Kidney (tissue), 22 donors: ENCODE measurements at places on chromosomes 13 and 19. TPM values are rescaled to one million over a fixed set of nuclear protein-coding genes. Genes with fewer than 3 reads are reported as not detected.

DNA sequence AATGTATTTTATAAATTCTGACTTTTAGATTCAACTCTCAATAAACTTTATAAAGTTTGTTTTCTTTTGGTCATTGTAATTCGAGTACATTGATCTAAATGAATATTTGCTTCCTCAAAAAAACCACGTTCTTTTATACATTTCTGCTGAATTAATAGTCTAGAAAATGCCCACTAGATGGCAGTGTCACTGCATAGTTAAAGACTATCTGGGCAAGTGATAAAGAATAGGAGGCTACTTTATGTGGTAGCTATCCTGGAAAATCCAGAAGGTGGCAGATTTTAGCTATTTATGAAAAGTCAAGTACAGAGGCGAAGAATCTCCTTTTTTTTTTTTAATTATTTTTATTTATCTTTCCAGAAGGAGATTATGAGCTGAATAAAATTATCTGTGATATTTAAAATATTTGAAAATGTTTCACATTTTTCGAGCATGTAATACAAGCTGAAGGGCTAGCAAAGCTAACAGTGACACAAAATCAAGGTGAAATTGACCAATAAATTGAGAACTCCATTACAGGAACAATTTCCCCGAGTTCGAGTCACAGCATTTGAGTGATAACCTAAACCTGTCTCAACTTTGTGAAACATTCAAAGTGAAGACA is 221.8 kb downstream of the OLFM4 start:
- H3K4me3 ChIP-seq, result no peak overlapping the region
- peak; percentile 37 for DNase-seq
- H3K36me3 ChIP-seq, result no peaks in the 10 kb centered on the region
- H3K27ac ChIP-seq, result no peak overlapping the region
- H3K27me3 ChIP-seq, result no peaks in the 10 kb centered on the region
- no peaks in the 10 kb centered on the region for H3K4me1 ChIP-seq

DNA sequence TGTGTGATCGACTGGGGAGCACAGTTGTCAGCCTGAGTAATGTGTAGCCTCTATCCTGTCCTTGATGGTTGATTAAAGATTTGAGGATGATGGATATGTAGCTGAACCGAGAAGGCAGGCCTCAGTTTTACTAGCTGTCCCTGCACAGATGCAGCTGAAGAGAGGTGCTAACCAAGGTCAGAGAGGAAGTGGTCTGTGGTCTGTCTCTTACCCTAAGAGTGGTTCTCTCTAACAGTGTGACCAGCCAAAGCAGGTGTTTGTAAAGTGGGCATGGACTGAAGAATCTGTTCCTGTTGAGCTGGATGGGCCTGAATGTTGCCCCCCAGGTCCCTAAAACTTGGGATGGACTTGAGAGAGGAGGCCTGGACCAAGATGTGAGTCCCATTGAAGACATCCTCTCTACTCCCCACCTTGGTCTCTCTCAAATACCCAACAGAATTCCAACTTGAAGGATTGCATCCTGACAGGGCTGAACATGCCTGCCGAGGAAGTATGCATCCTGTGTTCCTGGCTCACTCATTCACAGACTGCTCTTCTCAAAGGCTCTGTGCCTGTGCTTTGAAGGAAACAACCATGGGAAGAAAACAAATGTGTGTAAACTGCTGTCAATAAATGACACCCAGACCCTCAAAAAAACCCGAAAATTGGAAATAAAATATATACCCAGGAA is 223.8 kb downstream of the MAB21L1 start:
- H3K27me3 ChIP-seq, result no peaks in the 10 kb centered on the region
- H3K4me1 ChIP-seq, result no peaks in the 10 kb centered on the region
- peaks cover 2% of the 10 kb centered on the region for H3K36me3 ChIP-seq
- H3K27ac ChIP-seq, result no peak overlapping the region

DNA sequence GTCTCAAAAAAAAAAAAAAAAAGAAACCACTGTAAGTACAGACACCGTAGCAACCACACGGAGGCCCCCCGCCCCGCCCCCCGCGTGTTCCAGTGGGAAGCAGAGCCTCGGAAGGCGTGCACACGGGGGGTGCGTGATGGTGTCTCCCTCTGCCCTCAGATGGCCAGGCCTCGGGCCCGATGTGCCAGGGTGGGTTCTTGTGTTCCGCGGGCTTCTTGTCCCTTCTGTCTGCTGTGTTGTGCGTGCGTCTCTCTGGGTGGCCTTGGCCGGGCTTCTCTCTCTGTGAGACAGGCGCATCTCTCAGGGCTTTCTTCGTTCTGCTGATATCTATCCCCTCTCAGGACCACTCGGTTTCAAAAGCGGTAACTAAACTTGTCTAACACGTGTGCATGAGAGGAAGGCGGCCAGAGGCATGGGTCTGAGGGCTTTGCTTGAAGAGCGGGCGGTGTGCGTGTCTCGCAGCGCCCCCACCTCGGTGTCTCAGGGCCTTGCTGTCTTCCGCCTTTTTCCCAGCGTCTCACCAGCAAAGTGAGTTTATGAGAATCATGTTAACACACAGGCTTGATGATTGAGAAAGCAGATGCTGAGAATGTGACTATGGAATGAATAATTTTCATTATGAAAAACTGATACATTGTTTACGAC is 12.6 kb downstream of the ATP11A start:
- no peaks in the 10 kb centered on the region for H3K27me3 ChIP-seq
- no peaks in the 10 kb centered on the region for H3K36me3 ChIP-seq
- H3K4me1 ChIP-seq, result no peaks in the 10 kb centered on the region
- no peak overlapping the region for H3K27ac ChIP-seq
- no peak overlapping the region for H3K4me3 ChIP-seq

- no peak for DNase-seq
- no peaks in the 10 kb centered on the region for H3K36me3 ChIP-seq
- H3K4me3 ChIP-seq, result no peak overlapping the region
- H3K4me1 ChIP-seq, result no peaks in the 10 kb centered on the region
- no peaks in the 10 kb centered on the region for H3K27me3 ChIP-seq
- H3K27ac ChIP-seq, result no peak overlapping the region
Measured at GRCh38 chr13:54614726-54615125, 1586.1 kb downstream of the OLFM4 start.

Gene ZNF667
- 2.9 TPM for polyA plus RNA-seq

DNA sequence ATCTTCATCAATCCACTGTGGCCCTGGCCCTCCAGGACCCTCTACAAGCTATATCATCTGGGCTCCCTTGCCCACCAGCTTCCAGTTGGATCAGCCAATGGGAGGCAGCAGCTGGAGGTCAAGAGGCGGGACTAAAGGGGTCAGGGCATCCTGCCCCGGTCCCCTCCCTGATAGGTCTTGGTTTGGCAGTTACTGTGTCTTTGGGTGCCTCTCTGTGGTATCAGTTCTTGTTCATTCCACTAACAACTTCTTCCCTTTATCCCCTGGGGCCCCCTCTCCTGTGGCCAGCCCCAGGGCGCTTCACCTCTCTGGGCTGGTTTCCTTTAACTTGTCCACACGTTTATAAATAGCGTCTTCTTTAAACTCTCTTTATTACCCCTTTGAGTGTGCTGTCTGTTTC is 83.6 kb downstream of the DCT start:
- no peaks in the 10 kb centered on the region for H3K36me3 ChIP-seq
- H3K27me3 ChIP-seq, result no peaks in the 10 kb centered on the region

GRCh38 chr13:103898481-103898880 is 832.3 kb upstream of the SLC10A2 start:
- no peaks in the 10 kb centered on the region for H3K4me1 ChIP-seq
- H3K27me3 ChIP-seq, result no peaks in the 10 kb centered on the region
- H3K36me3 ChIP-seq, result no peaks in the 10 kb centered on the region
- H3K4me3 ChIP-seq, result no peak overlapping the region
- DNase-seq, result no peak
- H3K27ac ChIP-seq, result no peak overlapping the region

Gene TGFBR3L
- 1.5 TPM for polyA plus RNA-seq

DNA sequence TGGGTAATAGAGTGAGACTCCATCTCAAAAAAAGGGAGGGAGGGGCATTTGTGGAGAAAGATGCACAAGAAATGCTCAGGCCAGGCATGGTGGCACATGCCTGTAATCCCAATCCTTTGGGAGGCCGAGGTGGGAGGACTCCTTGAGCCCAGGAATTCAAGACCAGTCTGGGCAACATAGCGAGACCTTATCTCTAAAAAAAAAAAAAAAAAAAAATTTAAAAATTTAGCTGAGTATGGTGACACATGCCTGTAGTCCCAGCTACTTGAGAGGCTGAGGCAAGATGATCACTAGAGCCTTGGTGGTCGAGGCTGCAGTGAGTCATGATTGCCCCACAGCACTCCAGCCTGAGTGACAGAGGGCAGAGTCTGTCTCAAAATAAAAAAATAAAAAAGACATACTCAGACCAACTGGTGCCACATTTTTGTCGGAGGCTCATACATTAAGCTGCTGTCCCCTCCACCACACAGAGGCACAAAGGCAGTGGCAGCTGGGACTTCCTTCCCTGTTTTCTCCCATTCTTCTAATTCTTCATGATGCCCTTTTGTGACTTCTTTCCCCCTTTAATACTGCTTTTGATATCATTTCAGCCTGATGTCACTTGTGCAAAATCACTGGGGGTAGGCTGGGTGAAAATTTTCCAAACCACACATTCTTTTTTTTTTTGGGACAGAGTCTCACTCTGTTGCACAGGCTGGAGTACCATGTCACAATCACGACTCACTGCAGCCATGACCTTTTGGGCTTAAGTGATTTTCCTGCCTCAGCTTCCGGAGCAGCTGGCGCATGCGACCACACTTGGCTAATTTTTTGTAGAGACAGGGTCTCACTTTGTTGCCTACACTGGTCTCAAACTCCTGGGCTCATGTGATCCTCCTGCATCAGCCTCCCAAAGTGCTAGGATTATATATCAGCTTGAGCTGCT is 26.8 kb upstream of the CXCL17 start:
- H3K27ac ChIP-seq, result no peak overlapping the region
- H3K27me3 ChIP-seq, result no peaks in the 10 kb centered on the region
- no peaks in the 10 kb centered on the region for H3K36me3 ChIP-seq
- no peaks in the 10 kb centered on the region for H3K4me1 ChIP-seq

Gene CFD
- polyA plus RNA-seq, result 4.6 TPM

GRCh38 chr13:76387566-76387965 is 498.6 kb downstream of the KCTD12 start:
- no peak for DNase-seq
- H3K4me3 ChIP-seq, result no peak overlapping the region
- no peak overlapping the region for H3K27ac ChIP-seq

- no peak overlapping the region for H3K27ac ChIP-seq
- H3K4me1 ChIP-seq, result peaks cover 12% of the 10 kb centered on the region
- no peak for DNase-seq
- H3K27me3 ChIP-seq, result no peaks in the 10 kb centered on the region
- H3K4me3 ChIP-seq, result no peak overlapping the region
Measured at GRCh38 chr19:32349724-32350470, 4.5 kb downstream of the ZNF507 start.

DNA sequence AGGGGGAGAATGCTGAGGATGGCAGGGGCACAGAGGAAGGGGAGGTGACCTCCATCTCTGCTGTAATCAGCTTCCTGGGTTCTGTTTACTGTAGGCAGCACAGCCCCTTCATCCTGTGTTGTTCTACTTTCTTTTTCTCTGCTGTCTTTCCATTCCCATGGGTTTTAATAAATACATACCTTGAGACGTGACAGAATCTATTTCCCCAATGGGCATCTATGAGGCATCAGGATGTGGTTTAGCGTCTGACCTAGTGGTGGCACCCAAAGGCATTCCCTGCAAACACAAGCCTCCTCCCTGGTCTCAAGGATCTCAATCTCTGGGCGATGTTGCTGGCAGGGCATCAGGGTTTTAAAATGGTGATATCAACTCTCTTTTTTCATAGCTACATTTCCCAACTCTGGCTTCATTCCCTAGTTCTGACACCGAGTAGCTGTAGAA is 60.8 kb downstream of the ALOX5AP start:
- H3K27ac ChIP-seq, result no peak overlapping the region
- no peaks in the 10 kb centered on the region for H3K27me3 ChIP-seq
- no peak for DNase-seq
- H3K36me3 ChIP-seq, result no peaks in the 10 kb centered on the region
- H3K4me3 ChIP-seq, result no peak overlapping the region
- peaks cover 7% of the 10 kb centered on the region for H3K4me1 ChIP-seq

Gene CYP2B6
- 10.0 TPM for polyA plus RNA-seq

Gene PSG3
- not detected for polyA plus RNA-seq

- H3K4me1 ChIP-seq, result peaks cover 5% of the 10 kb centered on the region
- no peak for DNase-seq
- H3K36me3 ChIP-seq, result no peaks in the 10 kb centered on the region
- no peak overlapping the region for H3K27ac ChIP-seq
Measured at GRCh38 chr19:16336571-16336970, 11.9 kb downstream of the KLF2 start.

Gene ZSCAN18
- 73.2 TPM for polyA plus RNA-seq

Gene TNFSF13B
- polyA plus RNA-seq, result 1.1 TPM

DNA sequence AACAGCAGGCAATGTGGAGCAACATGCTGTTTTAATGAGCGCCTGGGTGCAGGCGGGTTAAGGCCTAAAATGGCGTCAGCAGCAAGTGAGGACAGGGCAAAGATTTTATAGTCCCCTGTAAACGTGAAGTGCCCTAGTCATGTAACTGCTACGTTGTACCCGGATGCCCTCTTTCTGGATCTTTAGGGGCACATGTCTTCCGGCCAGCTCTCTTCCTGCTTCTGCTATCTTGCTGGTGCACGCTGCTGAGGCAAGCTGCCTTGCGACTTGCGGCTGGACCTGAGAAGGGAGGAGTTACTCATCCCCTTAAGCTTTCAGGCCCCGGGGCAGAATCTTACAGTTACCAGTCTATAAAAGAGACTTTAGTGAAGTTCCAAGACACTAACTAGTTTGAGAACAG is 303.6 kb upstream of the DACH1 start:
- no peak overlapping the region for H3K4me3 ChIP-seq
- no peaks in the 10 kb centered on the region for H3K27me3 ChIP-seq
- H3K4me1 ChIP-seq, result no peaks in the 10 kb centered on the region
- H3K27ac ChIP-seq, result no peak overlapping the region
- no peaks in the 10 kb centered on the region for H3K36me3 ChIP-seq
- no peak for DNase-seq

Gene CNFN
- polyA plus RNA-seq, result 4.9 TPM

GRCh38 chr13:29937841-29938240 is 87.4 kb upstream of the UBL3 start:
- H3K36me3 ChIP-seq, result no peaks in the 10 kb centered on the region
- H3K27ac ChIP-seq, result no peak overlapping the region
- no peaks in the 10 kb centered on the region for H3K27me3 ChIP-seq
- DNase-seq, result no peak

- H3K27me3 ChIP-seq, result no peaks in the 10 kb centered on the region
- no peaks in the 10 kb centered on the region for H3K36me3 ChIP-seq
- no peak overlapping the region for H3K4me3 ChIP-seq
- H3K4me1 ChIP-seq, result peaks cover 25% of the 10 kb centered on the region
- peak overlapping the region; percentile 74 for H3K27ac ChIP-seq
Measured at GRCh38 chr19:18021121-18021755, 13.3 kb downstream of the ARRDC2 start.
